Fibroblast of lung (primary cell): ENCODE measurements at places on chromosomes 6 and 20. TPM values are rescaled to one million over a fixed set of nuclear protein-coding genes. Genes with fewer than 3 reads are reported as not detected.
A peak's percentile ranks its signal among the peaks of the same experiment; 100 is the strongest.

DNA sequence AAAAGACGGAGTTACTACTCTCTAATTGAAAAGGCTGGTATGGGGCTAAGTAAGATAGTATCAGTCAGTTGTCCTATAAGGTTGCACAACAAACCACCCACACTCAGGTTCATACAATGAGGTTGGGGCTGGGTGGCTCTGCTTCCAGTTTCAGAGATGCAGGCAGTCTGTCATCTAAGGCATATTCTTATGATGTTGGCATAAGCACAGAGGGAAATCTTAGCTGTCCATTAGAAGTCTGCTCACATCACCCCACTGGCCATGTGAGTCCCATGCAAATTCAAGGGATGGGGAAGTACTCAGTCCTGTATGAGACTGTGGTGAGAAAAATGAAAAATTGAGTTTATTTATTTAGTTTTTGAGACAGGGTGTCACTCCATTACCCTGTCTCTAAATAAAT is 118.6 kb downstream of the LAMP5 start:
- DNase-seq: no peak

- DNase-seq: no peak
Observed at GRCh38 chr6:137493218-137494038, 766 bp downstream of the OLIG3 start.

DNA sequence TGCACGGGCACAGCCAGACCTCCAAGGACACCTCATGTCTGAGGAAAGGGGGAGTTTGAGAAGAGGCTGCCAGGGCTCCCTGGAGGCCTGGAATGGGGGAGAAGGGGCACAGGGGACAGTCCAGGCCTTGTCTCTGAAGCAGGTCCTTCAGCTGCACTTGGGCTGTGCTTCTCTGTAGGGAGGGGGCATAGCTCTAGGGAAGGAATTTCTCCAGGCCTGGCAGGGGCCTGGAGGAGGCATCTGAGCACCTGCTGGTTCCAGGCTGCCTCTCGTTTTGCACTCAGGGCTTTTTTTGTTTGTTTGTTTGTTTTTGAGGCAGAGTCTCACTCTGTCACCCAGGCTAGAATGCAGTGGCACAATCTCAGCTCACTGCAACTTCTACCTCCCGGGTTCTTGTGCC is 67.7 kb downstream of the BCAS4 start:
- DNase-seq: no peak

DNA sequence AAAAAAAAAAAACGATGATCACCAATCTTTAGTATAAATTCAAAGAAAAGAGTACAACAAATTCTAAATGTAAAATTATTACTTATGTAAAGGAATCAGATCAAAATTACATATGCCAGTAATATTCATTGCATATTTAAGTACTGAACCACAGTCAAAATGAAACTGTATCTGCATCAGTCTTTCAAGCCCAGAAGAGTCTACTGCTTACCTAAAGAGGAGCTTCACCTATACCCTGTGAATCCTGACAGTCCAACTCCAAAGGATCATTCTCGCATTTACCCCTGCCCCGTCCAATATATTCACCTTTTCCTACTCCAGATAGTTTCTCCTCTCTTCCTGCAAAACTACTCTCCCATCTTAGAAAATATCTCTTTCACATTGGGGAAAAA is 9.2 kb downstream of the ATG5 start:
- DNase-seq: no peak

GRCh38 chr6:137465378-137466009 is 28.7 kb downstream of the OLIG3 start:
- no peak for DNase-seq

GRCh38 chr6:31143148-31143547 is 4.3 kb upstream of the PSORS1C2 start:
- DNase-seq: peak; percentile 90

DNA sequence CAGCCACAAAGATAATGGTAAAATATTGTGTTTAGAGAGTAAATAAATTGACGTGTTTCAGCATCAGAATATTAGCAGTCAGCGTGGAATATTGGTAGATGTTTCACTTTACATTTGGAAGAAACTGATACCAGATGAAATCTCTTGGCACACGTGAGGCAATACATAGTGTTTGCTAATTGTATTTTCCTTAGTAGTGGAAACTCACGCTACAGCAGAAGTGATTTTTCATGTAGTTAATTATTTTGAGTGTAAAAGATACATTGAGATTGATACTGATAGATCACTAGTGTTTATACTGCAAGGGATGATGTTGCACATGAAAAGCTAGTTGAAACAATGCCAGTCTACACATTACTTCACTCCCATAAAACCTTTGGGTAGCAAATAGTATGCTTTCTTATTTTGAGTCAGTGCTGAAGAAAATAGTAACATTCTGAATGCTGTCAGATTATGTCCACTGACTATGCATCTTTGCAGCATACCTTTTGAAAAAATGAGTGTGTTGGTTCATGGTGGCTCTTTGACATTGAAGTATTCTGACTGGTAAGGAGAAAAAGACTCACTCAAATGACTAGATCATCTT is 59.3 kb downstream of the CD2AP start:
- no peak for DNase-seq

SEL1L2 gene
- not detected in 2 replicates for total RNA-seq

SLC17A1 gene
- total RNA-seq: not detected in 2 replicates

SGK2 gene
- 0.26 and 0.66 TPM in 2 replicates for total RNA-seq

PDYN gene
- total RNA-seq: not detected in 2 replicates
